ENCODE measurements at places on chromosomes 3 and 15.

- no peak for DNase-seq
Observed at GRCh38 chr3:27449530-27450150, 34.5 kb downstream of the SLC4A7 start.

GRCh38 chr3:197088370-197088769 is 58.8 kb upstream of the MELTF start:
- DNase-seq = no peak

GRCh38 chr3:110567029-110567428 is 504.6 kb upstream of the NECTIN3 start:
- no peak for DNase-seq

GRCh38 chr3:95418251-95418650 is 1355.4 kb downstream of the NSUN3 start:
- no peak for DNase-seq

DNA sequence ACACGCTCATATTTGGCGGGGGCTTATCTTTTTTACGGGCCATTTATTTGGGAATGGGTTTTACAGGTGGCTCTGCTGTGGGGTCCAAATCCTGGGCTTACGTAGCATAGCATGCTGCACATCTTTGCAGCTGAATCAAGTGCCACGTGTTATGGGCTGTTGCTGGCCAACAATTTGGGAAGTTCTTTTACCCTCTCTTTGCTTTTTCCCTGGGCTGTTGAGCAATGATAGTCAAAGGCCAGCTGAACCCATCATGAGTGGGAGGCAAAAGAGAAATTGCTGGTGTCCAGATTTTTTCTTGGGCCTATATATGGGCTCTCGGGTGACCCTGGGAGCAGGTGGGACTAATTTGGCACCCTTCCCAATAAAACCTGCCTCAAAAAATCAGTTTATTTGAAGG is 209.3 kb upstream of the SATB1 start:
- DNase-seq = no peak

GRCh38 chr3:79314544-79314943 is 453.3 kb downstream of the ROBO1 start:
- DNase-seq = no peak

GRCh38 chr3:46208167-46208704 is at the start of gene CCR1:
TSS of gene CCR1 (minus strand) at chr3:46208313. CDS start at chr3:46204313, 4,000 bp downstream.
- peak; percentile 59 for DNase-seq

DNA sequence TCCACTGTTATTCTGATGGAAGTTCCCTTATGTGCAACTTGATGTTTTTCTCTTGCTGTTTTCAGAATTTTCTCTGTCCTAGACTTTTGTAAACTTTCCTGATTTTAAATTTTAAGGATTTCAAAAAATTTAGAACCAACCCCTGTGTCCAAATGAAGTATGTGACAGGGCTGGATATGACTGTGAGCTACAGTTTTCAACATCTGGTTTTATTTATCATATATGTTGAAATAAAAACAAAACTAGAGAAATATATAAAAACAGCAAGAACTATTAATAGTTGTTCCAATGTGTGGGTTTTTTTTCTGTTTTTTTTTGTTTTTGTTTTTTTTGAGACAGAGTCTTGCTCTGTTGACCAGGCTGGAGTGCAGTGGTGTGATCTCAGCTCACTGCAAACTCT is 47.4 kb upstream of the PSMD6 start:
- no peak for DNase-seq

DNA sequence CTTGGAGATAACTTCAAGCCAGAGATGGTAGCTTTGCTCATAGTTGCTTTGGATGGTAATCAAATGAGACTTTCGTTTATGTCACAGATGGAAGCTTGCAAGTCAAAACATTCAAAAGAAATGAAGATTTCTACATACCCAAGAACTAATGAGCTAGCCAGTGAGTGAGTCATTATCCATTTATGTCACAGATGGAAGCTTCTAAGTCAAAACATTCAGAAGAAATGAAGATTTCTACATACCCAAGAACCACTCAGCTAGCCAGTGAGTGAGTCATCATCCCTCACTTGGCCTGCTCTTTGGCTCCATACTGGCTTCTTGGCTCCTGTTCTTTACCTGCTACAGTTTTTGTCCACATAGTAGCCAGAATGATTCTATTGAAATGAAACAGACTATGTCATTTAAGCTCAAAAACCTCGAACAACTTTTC is 559.8 kb upstream of the CBLB start:
- DNase-seq = no peak

GRCh38 chr3:176840641-176841286 is 356.5 kb downstream of the TBL1XR1 start:
- no peak for DNase-seq

- DNase-seq = no peak
Observed at GRCh38 chr3:120155108-120155507, 60.9 kb upstream of the GSK3B start.
